ENCODE measurements at places on chromosomes 2 and 18. TPM values are rescaled to one million over a fixed set of nuclear protein-coding genes. Genes with fewer than 3 reads are reported as not detected.

- DNase-seq = peak; percentile 90
These were observed 78.3 kb downstream of the STPG4 start for GRCh38 chr2:47076586-47077441.

The LOXHD1 gene
- not detected for total RNA-seq

The ANKMY1 gene
- 6.1 TPM for total RNA-seq

GRCh38 chr18:5420906-5421305, 122.9 kb downstream of the EPB41L3 start:
- no peak for DNase-seq

DNA sequence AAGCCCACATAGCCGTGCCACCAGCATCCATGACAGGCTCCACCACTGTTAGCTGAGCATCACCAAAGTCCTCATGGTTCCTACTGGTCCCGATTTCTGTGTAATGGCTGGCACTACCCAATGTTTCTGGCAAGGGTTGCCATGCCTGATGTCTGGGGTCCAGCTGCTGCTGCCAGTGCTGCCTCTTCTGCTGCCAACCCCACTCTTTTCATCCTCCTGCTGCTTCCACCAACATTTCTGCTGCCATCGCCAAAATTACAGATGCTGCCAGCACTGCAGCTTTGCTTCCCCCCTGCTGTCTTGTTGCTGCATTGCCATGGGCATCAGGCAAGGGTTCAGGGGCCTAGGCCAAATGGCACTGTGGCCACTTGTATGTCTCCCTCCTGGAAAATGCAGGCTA, 152.9 kb downstream of the LRRTM1 start:
- no peak for DNase-seq

GRCh38 chr18:62566199-62566598, 43.4 kb downstream of the ZCCHC2 start:
- no peak for DNase-seq

DNA sequence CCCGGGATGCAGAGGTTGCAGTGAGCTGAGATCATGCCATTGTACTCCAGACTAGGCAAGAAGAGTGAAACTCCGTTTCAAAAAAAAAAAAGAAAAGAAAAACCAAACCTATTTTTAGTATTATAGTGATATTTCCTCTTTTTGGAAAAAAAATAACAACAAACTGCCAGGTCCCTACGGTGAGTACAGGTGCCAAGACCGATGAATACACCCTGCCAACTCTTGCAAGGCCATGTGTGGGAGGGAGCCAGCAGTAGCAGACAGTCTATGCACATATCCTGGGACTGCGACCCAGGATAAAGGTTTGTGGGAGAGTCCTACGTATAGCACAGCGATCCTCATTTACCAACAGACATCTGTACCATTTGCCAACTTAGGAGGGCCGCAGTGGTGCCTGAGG, 69.6 kb upstream of the DNMT3A start:
- DNase-seq = no peak

DNA sequence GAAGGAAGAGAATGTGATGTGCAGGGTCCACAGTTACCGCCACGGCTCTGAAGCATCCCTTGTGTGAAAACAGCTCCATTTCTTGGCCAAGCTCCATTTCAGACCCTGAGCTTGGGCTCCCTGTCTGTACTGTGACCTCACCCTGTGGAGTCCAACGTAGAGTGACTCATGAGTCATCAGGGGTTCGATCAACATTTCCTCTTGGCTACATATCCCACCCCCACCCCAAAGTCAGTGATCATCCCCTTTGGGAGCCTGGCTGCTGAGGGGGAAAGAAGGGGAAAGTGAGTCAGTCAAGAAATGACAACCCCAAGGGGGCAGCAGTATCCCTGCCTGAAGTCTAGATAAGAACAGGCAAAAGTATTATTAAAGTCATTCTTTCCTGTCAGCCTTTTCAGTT, 62.2 kb downstream of the PAPOLG start:
- no peak for DNase-seq

DNA sequence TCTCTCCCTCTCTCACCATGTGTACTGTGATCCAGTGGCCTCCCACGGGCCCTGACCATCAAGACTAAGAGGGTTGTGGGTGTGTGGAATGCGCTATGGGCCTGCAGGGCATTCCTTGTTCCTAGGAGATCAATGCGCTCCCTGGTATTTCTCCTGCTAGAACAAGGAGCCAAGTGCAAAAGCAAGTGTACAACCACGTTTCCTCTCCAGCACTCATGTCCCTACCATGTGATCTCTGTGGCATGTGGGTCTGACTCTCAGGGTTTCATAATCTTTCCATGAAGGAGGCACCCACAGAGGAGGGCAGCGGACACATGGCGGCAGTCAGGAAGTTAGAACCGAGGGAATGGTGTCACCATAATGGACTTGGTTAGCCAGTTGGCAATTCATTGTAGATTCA, 91.4 kb downstream of the MAPK4 start:
- no peak for DNase-seq

The ANKRD30B gene
- total RNA-seq = 0.33 TPM

GRCh38 chr18:32958746-32959145, 185.9 kb upstream of the KLHL14 start:
- no peak for DNase-seq

DNA sequence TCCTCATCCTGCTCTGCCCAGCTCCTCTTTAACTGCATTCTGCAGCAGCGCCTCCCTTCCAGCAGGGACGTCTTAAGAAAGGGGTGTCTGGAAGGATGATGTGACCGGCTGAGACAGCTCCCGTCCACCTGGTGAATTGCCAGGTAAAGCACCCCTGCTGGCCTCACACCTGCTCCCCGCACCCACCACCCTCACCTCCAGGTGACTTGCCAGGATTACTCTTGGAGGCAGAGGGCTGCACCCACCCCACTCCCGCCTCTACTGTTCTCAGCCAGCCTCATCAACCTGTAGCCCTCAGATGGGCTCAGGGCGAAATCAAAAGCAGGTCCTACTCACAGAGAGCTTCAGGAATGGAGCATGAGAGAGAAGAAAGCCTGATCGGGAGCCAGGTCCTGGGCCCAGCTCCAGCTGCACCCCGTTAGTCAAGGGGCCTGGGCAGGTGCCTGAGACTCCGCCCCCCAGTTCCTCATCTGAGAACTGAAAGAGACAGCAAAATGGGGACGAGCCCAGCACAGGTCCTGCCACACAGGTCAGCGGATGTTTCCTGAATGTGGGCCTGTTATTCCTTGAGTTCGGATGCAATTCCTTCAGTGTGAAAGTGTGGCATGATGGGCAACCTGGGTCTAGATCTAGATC, 5.6 kb downstream of the ADRA2B start:
- no peak for DNase-seq

DNA sequence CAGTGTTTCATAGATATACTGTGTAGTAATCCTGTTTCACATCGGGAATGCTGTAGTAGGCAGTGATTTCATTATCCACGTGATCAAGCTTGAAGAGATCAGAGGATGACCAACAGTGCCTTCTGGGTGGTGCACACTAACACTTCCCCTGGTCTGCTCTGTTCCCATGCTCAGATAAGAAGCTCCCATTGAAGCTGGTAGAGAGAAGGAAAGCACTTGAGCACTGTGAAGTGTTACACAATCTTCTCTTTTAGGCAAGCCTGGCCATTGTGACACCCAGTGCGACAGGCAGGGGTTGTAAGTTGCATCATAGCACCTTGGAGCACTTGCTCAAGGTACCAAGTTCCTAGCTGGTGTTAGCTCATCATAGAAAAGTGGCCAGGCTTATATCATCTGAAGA, 30.6 kb upstream of the GPD2 start:
- DNase-seq = peak; percentile 18

The TBR1 gene
- total RNA-seq = 0.02 TPM

GRCh38 chr2:235659767-235660322, 166.0 kb downstream of the AGAP1 start:
- peak; percentile 83 for DNase-seq

DNA sequence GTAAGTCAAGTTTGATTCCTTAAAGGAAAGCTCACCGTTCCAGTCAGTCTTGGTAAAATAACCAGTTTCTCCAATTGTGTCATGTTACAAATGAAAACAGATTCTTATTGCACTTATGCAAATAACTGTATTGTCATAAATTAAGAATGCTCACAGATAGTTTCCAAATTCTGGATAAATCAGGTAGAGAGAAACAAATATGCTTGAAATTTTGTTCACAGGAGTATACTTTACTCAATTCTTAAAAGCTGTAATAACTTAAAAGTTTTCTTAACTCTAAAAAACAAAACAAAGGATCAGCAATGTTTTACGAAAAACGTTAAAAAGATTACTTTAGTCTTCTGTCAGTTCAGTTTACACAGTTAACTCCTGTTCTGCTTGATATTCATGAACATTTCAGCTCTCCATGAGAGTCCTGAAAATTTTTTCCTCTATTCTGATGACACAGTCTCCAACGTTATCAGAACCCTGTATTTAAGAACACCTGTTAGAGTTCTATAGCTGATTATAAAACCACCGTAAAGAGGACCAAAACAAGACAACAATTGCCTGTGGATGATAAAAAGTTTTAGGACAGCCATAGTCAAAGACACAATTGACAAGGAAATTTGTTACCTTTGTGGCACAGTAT, 4.4 kb downstream of the GAL3ST2 start:
- no peak for DNase-seq

GRCh38 chr18:70276416-70277191, 12.2 kb upstream of the SOCS6 start:
- no peak for DNase-seq

The ERCC3 gene
- 31.9 TPM for total RNA-seq

DNA sequence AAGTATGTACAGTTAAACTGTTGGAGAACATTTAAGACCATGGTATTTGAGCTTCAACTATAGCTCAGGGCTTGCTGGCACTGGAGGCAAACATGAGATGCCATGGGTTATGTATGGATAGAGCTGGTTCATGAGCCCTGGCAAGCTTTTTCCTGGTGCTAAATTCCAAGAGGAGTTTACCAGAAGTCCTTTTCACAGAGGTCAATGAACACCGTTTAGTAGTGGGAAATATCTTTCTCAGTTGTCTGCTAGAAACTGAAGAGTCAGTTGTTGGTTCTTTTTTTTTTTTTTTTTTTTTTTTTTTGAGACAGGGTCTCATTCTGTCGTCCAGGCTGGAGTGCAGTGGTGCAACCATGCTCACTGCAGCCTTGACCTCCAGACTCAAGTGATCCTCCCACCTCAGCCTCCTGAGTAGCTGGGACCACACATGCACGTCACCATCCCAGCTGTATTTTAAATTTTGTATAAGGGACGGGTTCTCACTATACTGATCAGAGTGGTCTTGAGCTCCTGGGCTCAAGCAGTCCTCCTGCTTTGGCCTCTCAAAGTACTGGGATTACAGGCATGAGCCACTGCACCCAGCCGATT, 1.3 kb downstream of the KHK start:
- DNase-seq = no peak

DNA sequence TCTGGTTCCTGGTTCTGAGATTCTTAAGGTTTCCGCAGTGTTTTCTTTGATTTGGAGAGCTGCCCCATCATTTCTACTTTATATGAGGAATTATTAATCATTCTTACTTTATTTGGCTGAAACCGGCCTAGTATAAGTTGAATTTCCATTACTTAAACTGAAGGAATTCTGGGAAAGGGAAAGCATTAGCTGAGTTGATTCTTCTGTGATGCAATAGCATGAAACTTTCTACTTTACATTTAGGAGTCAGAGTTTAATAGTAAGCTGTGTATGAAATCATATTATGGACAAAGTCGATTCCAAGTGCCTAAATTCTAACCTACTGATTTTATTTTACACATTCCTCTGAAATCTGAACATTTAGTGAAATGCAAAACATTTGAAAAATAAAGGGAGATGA, 1269.7 kb upstream of the ZEB2 start:
- DNase-seq = no peak

GRCh38 chr18:43780782-43781340, 503.6 kb upstream of the SYT4 start:
- DNase-seq = no peak

The KYNU gene
- total RNA-seq = 304 TPM

DNA sequence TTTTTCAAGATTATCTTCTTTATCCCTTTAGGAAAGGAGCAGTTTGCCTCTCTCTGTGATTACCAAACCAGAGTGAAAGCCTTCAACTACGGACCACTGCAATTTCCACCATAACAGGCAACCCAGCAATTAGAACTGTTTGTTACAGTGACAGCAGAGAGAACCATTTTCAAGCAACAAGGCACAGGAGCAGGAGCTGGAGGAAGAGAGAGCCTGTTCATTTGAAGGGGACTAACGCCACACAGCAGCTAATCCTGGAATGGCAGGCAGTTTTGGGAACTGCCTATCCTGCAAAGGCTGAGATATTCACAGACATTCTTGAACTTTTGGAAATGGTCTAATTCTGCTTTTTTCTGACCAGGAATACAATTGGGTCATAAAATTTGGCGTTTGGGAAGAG, 1541.9 kb upstream of the PIK3C3 start:
- peak; percentile 7 for DNase-seq

GRCh38 chr2:105882341-105882740, 137.6 kb downstream of the NCK2 start:
- no peak for DNase-seq

The MBOAT2 gene
- 21.3 TPM for total RNA-seq

- DNase-seq = no peak
These were observed 7.3 kb downstream of the ACKR3 start for GRCh38 chr2:236576953-236577352.

The ORC2 gene
- 16.3 TPM for total RNA-seq

DNA sequence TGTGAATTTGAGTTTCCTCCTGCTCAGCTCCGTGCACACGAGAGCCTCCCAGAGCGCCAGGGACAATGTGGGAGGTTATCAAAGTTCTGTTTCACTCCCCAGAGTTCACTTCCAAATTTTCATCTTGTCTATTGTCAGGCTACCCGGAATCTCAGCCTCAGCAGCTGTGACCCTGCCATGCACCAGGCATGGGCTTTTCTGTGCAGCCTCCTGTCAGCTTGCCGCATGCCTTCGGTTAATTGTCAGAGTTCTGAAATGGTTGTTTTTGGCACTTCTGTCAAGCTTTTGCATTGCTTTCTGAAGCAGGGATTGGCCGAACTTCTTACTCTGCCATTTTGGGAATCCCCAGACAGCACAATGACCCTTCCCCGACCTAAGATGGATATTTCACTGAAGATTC, 60.4 kb downstream of the SH3YL1 start:
- DNase-seq = no peak

- DNase-seq = peak; percentile 76
These were observed 8.0 kb downstream of the IRS1 start for GRCh38 chr2:226791487-226792081.

DNA sequence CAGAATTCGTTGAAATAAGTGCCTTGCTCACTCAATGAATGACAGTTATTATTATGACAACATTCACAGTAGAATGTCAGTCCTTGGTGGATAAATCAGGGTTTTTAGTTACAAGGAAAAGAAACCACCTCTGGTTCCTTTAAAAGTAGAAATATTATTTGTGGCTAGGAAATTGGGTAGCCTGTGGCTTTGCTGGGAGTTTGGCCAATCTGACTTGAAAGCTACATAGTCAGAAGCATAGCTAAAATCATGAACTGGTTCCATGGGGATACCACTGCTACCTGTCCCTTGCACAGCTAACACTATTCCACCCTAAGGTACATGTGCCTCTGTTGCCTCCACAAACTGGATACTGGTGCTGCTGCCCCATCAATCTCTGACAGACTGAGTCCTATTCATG, 12.8 kb upstream of the SMCHD1 start:
- no peak for DNase-seq

Data from H4 (cell line).